ENCODE measurements at places on chromosomes 7 and 10.

- DNase-seq = no peak
Measured at GRCh38 chr10:121751191-121751760, 153.0 kb upstream of the FGFR2 start.

DNA sequence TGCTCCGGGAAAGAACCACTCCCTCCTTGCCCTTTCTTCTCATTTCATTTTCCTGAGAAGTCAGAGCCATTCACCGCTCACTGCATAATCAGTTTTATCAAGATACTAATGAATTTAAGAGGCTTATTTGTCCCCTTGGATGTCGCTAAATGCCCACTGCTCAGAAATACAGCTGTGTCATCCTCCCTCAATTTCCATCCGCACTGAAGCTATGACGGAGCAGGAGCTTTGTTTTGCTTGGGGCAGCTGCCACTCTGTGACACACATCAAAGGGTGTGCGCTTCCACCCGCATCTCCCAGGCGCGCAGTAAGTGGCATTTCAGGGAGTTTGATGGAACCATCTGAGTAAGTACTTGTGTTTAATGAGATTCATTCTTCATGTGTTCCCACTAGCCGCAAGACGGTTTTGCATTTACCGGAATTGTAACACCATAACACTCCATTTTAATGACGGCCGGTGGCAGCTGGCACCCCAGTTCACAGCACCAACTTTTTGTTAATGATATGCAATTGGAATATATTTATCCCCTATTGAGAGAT is 103.8 kb upstream of the PARD3 start:
- DNase-seq = no peak

DNA sequence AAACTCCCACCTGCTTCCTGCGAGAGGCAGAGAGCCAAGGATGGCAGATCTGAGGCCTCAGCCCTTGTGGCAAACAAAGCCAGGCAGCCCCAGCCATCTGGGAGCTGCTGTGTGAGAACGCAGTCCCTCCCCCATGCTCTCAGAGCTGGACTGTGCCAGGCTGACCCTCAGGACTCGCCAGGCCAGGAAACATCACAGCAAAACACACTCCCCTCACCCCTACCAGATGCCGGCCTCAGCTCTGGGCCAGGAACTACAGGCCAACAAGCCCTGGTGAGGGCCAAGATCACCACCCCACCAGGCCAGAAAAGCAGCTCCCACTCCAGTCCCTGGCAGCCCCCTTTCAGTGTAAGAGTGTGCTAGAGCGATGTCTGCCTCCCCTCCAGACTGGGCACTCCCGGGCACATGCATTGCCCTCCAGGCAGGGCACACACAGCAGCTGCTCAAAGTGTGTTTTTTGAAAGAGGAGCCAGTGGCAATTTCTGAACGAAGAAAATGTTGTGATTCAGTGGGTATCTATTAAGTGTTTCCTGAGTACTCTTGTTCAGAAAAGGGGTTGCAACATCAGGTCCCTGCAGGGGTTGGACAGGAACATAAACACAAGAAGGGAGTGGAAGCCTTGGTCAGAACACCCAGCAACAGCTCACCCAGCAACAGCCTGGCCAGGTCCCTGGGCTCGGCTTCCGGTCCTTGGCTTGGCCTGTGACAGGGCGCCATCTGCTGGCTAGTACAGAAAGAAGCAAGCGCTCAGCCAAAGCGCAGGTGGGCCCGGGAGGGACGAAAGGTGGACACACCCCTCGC is 18.3 kb downstream of the LRRC20 start:
- peak; percentile 96 for DNase-seq

DNA sequence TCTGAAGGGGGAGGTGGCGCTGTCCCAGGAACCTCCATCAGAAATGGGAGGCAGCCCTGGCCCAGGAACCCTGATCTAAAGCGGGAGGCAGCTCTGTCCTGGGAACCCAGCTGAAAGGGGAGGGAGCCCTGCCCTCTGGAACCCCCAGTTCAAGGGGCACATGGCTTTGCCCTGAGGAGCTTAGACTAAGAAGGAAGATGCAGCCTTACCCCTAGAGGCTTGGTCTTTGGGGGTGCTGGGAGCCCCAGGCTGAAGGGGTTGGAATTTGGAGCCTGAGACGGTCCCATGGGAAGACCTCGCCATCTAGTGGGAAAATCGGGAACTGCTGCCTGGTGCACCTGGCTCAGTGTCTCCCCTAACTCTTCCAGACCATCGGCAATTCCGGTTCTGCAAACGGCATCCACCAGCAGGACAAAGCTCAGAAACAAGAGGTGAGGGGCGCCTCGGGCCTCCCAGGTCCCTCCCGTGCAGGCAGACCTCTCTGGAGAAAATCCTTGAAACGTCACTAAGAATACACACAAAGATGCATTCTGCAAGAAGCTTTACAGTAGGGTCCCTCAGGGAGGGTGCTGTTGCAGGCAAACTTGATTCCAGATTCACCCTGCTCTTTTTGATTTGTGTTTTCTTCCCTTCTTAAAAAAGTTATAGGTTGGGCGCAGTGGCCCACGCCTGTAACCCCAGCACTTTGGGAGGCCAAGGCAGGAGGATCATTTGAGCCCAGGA is 52.4 kb upstream of the GTF2IRD1 start:
- peak; percentile 91 for DNase-seq

- no peak for DNase-seq
Measured at GRCh38 chr10:123808906-123809305, 82.7 kb downstream of the CPXM2 start.
